ENCODE measurements at places on chromosomes 1 and 21.

- peak; percentile 43 for DNase-seq
Measured at GRCh38 chr1:234065794-234066447, 161.4 kb downstream of the SLC35F3 start.

DNA sequence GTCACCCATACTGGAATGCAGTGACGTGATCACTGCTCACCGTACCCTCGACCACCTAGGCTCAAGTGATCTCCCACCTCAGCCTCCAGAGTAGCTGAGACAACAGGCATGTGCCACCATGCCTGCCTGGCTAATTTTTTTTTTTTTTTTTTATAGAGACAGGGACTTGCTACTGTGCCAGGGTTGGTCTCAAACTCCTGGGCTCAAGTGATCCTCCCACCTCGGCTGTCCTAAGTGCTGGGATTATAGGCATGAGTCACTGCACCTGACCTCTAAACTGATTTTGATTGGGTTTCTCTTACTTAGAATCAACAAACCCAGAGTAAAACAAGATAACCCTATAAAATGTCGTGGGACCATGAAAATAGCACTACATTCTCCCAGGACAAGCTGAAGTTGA is 112.0 kb downstream of the UBE2U start:
- no peak for DNase-seq

GRCh38 chr21:35345954-35346353 is 296.9 kb upstream of the RUNX1 start:
- no peak for DNase-seq

DNA sequence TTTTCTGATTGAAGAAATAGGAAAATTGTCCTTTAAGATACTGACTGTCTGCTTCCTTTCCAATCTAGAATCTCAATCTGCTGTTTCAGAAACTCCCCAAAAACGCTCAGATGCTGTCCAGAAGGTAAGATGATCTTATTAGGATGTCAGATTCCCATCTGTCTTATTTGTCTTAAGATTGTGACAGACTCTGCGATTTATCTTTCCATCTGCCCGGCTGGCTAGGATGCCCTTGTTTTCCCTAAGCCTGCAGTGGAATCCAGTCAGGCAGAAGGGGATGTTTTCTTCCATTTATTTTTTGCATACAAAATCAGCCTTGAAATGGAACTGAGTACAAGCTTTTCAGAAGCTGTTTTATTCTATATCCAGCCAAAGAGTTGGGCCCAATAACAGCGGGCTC is 96.5 kb downstream of the FMN2 start:
- DNase-seq = no peak

- DNase-seq = no peak
Measured at GRCh38 chr1:70044832-70045231, 160.5 kb downstream of the LRRC40 start.

- no peak for DNase-seq
Measured at GRCh38 chr1:230381049-230381467, 45.1 kb downstream of the PGBD5 start.

DNA sequence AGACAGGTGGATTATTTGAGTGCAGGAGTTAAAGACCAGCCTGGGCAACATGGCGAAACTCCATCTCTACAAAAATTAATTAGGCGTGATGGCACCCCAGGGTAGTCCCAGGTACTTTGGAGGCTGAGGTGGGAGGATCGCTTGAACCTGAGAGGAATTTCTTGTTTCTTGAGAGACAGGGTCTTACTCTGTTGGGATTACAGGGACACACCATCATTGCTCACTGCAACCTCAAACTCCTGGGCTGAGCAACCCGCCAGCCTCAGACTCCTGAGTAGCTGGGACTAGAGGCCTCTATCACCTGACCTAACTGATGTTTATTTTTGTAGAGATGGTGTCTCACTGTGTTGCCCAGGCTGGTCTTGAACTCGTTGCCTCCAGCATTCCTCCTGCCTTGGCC is 24.8 kb downstream of the DHX9 start:
- DNase-seq = no peak

DNA sequence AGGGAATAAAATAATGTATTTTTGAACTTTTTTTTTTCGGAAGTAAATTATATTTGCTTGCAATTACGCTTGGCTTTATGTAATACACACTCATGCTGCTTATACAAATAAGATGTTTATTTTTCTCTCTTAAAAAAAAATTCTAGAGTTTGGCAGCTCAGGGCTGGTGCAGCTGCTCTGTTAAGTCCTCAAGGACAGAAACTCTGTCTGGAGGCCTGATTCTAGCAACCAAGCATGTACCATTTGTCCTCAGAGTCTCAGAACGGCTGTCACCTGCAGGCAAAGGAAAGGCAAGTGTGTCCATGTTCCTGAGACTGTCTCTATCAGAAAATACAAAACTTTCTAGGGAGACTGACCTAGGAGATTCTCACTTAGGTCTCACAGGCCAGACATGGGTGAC is 23.2 kb upstream of the CLDN17 start:
- no peak for DNase-seq

DNA sequence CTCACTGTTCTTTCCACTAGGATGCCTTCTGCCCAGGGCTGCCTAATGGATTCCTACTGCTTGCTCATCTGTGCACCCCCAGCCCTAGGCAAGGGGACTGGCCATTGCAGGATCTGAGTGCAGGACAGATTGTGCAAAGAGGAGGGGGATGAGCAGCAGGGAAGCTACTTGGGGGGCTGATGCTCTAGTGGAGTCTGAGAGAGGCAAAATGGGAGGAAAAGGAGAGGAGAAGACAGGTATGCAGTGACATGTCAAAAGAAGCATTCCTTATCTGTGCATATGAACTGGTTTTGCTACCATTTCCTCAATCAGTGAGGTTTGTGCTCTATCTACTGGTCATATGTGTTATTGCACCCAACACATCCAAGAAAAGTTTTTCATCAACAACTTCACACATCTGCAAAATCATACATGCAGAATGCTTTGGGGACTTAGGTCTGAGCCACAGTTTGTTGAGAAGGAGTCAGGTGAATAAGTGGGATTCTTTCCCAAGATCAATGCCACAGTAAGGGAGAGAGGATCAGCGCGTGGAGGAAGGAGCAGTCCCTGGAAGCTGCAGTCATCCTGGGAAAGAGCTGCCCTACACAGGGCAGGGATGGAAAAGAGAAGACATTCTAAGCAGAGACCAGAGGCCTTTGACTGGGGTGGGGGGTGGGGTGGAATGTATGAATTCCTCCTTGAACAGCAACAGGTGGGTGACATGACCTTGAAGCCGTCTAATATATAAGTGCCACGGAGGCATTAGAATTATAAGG is 14.4 kb downstream of the SLC5A9 start:
- DNase-seq = no peak

- DNase-seq = no peak
Measured at GRCh38 chr1:223733898-223734852, 21.8 kb downstream of the CAPN2 start.

DNA sequence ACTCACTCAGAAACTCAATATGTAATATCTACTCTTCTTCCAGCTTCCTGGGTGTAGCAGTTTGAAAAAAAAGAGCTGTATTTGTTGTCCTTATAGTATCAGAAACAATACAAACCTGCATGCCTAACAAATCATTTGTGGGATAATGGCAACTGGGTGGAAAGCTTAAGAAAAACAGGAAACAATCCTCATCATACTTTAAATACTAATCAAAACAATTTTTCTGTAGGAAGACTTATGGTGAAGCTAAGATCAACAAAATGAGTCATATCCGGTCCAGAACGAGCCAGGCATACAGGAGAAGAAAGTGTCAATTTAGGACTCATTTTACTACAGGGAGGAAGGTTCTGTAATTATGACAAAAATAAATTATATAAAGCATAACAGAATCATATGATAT is 181.8 kb upstream of the ADGRL4 start:
- DNase-seq = no peak

DNA sequence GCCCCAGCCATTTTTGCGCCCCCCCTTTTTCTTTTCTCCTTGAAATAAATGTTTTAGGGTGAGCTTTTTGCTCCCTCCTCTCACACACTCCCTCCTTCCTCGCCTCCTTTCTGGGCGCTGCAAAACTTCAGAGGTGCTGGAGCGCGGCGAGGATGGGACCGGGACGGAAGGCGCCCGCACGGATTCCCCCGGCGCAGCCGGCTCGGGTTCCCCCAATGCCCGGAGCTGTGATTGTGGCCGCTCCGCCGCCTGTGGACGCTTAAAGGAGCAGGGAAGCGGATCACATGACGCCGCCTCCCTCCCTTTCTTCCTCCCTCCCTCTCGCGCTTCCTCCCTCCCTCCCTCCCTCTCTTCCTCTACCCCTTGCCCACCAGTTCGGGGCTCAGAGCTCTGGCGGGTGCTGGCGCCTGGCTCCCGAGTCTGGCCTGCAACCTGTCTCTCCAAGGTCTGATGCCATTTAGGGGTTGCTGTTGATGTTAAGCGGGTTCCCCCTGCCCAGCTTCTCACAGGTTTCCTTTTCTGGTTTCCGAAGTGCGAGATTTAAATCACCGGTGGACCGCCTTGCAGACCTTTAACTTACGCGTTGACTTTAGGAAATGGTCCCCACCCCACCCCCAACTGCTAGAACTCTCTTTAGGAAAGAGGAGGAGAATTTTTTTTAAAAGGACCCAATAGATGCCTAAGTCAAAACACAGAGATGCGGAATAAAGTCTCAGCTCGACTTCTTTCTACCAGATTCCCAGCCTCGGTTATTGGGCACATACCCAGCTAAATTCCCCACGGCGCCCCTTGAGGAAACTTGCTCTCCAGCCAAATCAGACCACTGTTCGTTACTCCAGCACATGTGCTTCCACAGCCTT is at the start of gene WLS:
TSS of gene WLS (minus strand) at position 235 of the 860 bp plus-strand sequence. CDS start at position 11, 224 bp downstream.
- no peak for DNase-seq

- no peak for DNase-seq
Measured at GRCh38 chr1:42793824-42794223, 9.0 kb downstream of the TMEM269 start.

DNA sequence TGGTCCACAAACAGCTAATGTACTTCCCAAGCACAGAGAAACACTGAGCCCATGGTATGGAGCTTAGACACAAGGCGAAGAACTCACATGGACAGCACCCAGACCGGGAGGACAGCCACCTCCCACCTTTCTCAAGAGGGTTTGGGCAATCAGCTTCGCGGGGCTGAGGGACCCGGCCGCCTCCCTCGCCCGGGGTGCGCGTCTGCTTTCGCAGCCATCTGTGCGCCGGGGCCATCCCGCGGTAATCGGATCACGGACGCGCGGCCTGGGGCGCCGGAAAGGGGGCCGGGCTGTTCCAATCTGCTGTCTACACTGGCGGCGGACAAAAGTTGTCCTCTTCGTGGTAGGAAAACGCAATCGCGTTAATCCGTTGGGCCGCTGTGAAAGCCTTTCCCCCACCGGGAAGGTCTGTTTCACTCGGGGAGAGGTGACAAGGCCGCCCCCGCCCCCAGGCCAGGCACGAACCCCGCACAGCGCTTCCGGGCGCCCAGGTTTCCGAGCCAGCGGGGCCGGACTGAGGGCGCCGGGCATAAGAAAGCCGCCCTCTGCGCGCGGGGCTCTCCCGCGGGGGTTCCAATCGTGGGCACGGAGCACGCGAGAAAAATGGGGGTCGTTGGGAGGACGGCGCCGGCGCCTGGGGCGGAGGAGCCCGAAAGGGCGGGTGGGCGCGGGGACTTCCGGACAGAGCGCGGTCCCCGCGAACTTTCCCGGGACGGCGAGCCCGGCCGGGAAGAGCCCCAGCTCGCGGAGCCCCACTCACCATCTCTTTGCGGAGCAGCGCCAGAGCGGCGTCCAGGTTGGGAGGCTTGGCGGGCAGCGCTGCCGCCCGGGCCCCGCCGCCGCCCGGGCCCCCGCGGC is 664 bp downstream of the FAM89A start:
- peak; percentile 8 for DNase-seq

DNA sequence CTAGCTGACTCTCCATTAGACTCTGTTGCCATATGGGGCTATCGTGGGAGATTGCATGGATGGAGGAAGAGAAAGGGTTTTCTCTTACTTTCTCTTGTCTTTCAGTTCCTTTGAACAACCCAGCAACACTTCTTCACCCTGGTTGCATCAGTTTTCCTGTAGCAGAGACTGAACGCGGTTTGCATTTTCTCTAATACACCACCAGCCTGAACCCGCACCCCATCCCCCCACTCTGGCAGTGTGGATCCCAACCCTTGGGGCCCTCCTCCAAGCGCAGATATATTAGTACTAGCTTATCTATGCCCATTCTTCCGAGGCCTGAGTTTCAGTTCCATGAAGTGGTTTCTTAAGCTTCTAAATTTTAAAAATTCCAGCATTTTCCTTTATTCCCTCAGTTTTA is 12.6 kb downstream of the DR1 start:
- no peak for DNase-seq

- DNase-seq = no peak
Measured at GRCh38 chr1:41272601-41273000, 30.5 kb upstream of the SCMH1 start.

GRCh38 chr1:67459068-67459467 is 28.9 kb upstream of the SERBP1 start:
- no peak for DNase-seq

GRCh38 chr1:212595229-212595628 is 13.3 kb upstream of the ATF3 start:
- DNase-seq = no peak

GRCh38 chr1:44808938-44809917 is 905 bp downstream of the BTBD19 start:
- DNase-seq = peak; percentile 77

- peak; percentile 63 for DNase-seq
Measured at GRCh38 chr1:116556289-116557006, 14.4 kb downstream of the CD58 start.

DNA sequence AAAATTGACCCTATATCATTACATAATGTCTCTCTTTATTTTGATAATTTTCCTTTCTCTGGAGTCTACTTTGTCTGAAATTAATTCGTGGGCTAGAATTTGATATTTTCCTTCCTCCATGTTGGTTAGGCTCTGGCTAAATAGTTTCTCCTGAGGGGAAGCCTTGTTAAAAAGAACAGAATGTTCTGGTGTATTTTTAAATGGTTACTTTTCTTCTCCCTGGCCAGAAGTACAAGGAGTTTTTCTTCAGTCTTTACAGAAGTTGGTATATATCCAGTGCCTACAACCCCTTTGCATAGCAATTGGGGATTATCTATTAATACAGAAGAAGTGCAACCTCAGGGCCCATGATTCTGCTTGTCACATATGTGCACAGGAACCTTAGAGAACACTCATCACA is 185.6 kb upstream of the RAB4A start:
- DNase-seq = no peak

GRCh38 chr21:41710823-41711160 is 56.1 kb downstream of the RIPK4 start:
- DNase-seq = no peak

- no peak for DNase-seq
Measured at GRCh38 chr1:51347398-51348146, 17.2 kb upstream of the TTC39A start.

DNA sequence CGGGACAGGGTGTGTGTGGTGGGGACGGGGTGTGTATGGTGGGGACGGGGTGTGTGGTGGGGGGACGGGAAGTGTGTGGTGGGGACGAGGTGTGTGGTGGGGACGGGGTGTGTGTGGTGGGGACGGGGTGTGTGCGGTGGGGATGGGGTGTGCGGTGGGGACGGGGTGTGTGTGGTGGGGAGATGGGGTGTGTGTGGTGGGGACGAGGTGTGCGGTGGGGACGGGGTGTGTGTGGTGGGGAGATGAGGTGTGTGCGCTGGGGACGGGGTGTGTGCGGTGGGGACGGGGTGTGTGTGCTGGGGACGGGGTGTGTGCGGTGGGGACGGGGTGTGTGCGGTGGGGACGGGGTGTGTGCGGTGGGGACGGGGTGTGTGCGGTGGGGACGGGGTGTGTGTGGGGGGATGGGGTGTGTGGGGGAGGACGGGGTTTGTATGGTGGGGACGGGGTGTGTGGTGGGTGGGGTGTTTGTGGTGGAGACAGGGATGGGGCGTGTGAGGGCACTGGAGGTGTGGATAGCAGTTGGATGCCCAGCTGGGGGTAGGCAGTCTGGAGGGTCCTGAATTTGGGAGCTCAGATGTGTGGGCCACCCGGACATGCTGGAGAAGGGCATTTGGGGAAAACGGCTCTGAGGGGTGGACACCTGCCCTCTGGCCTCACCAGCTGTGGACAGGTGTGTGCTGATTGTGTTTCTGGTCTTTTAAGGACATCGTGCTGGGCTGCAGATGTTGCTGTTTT is 16.9 kb downstream of the IBA57 start:
- DNase-seq = no peak

All from activated gamma-delta T cell treated with anti-CD3 and anti-CD28 coated beads, Interleukin-2, amount 50 U/mL, for 16 hours (primary cell).